Fibroblast of villous mesenchyme (primary cell): ENCODE measurements at places on chromosomes 12 and 14. TPM values are rescaled to one million over a fixed set of nuclear protein-coding genes. Genes with fewer than 3 reads are reported as not detected.

NTN4 gene
- 51.9 and 135 TPM in 2 replicates for total RNA-seq

MYF5 gene
- total RNA-seq = not detected in 2 replicates

DGLUCY gene
- total RNA-seq = 39.7 and 44.5 TPM in 2 replicates

MANSC1 gene
- 2.3 and 4.7 TPM in 2 replicates for total RNA-seq

PLCZ1 gene
- not detected in 2 replicates for total RNA-seq

ATL1 gene
- total RNA-seq = 2.6 and 6.9 TPM in 2 replicates
